ENCODE measurements at places on chromosomes 12 and 14. TPM values are rescaled to one million over a fixed set of nuclear protein-coding genes. Genes with fewer than 3 reads are reported as not detected.

DNA sequence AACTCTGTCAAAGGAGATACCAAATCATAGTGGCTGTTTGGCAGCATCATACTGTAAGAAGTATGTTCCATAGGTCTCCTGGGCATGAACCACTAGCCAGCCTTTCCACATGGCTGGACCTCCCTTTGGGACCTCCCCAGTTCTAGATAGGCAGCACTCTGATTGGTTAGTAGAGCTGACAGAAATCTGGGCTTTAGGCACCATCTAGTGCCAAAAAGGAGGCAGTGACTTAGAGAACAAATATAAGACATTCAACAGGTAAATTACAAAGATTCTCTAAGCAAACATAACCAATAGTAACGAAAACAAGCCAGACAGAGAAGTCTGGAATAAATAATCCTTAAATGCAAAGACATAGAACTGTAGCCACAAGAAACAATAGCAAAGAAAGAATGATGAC, 148.0 kb upstream of the PDE3A start:
- peak; percentile 29 for DNase-seq

DNA sequence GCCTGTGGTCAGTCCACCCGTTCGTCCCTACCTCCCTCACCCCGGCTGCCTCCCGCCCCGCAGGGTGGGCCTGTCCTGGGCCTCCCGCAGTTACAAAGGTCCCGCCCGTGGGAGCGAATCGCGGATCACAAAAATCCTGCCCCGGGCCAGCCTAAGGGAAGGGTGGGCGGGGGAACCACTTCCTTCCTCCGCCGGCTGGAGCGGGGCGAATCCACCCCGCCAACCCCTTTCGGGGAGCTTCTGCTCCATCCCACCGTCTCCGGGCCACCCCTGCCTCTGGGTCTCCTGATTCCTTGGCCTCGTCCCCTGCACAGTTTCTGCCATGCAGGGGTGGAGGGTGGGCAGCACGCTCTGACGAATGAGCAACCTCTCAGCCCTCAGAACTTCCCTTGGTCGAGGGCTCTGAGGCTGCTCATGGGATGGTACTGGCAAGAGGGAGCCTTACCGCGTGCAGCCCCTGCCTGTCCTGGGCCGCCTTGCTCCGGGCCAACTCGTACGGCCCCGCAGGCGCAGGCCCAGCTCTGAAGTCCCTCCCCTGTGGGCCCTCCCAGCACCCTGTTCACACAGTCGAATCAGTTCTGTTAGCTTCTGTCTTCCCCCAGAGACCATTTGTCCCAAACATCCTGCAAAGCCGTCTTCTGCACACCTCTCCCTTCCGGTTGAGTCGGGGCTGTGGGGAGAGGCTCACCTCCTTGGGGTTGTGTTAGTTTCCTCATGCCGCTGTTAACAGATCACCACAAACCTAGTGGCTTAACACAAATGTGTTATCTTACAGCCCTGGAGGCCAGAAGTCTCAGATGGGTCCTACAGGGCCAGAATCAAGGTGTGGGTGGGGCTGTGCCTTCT, 589 bp upstream of the HVCN1 start:
- peak; percentile 23 for DNase-seq

DNA sequence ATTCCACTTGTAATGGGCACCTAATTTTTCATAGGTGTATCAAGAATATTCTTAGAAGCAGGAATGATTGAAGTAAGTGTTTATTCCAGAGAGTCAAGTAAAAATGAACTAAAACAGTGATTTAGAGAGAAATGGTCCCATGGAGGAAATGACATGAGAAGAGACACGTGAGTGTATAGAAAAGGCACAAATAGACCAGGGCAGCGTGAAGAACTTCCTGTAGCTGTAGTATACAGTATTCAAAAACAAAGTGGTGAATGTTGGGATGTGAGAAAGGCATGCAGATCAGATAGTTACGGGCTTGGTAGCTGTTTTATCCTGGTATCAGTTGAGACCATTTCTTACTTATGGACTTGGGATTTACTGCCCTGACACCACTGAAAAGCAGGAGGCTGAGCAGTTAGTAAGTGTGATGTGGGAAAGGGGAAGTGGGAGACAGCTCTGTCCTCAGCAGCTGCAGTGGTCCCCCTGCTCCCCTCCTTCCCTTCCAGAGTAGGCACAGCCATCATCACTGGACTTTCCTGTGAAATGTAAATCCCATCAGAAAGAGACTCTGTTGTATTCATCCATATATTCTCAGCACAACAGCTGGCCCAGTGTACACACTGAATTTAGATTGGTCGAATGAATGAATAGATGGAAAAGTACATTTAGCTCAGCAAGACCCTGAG, 16.8 kb upstream of the TESPA1 start:
- no peak for DNase-seq

DNA sequence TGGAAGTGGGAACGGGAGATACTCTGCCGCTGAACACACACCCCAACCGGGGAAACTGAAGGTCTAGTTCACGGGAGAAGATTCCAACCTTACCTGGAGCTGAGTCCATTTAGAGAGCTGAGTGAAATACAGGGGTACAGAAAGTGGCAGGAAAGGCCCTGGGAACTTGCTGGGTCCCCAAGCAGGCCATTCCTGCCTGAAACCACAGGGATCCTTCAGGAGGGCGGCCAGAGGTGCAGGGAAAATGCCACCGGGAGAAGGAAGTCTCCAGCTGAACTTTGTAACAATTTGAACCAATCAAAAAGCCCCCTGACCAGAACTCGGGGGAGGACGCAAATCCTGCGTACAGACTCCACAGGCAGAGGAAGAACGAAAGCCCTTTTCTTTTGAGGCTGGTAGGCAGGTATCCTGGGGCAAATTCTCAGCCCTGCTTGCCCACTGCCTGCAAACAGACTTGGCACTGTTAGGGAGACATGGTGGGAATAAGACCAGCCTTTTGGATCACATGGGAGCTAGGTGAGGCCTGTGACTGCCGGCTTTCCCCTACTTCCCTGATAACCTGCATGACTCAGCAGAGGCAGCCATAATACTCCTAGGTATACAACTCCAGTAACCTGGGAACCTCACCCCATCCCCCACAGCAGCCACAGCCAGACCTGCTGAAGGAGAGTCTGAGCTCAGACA, 170.9 kb downstream of the SEC23A start:
- no peak for DNase-seq

The NUAK1 gene
- total RNA-seq = 30.1 TPM

- DNase-seq = peak; percentile 41
These were observed 4.5 kb downstream of the DHH start for GRCh38 chr12:49089821-49090773.

- DNase-seq = no peak
These were observed 4.9 kb downstream of the CD9 start for GRCh38 chr12:6205144-6205539.

DNA sequence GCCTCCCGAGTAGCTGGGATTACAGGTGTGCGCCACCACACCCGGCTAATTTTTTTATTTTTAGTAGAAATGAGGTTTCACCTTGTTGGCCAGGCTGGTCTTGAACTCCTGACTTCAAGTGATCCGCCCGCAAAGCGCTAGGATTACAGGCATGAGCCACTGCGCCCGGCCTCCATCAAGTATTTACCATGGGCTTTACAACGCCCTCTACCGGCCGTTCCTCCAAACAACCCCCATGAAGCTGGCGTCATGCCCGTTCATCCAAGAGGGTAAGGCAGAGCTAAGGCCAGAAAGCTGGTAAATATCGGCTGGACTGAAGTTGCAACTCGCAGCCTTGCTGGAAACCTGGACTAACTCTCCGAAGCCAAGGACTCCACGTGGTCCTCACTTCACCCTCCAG, 41.6 kb downstream of the RNF34 start:
- DNase-seq = peak; percentile 42

The USP44 gene
- total RNA-seq = 0.95 TPM

- DNase-seq = no peak
These were observed 43.1 kb downstream of the ZFP36L1 start for GRCh38 chr14:68749487-68750475.

- no peak for DNase-seq
These were observed 410.7 kb downstream of the TMEM117 start for GRCh38 chr12:44246482-44247105.

The ERBB3 gene
- total RNA-seq = 0.63 TPM

GRCh38 chr12:85569261-85569660, 266.9 kb downstream of the RASSF9 start:
- DNase-seq = no peak

The PROX2 gene
- not detected for total RNA-seq

DNA sequence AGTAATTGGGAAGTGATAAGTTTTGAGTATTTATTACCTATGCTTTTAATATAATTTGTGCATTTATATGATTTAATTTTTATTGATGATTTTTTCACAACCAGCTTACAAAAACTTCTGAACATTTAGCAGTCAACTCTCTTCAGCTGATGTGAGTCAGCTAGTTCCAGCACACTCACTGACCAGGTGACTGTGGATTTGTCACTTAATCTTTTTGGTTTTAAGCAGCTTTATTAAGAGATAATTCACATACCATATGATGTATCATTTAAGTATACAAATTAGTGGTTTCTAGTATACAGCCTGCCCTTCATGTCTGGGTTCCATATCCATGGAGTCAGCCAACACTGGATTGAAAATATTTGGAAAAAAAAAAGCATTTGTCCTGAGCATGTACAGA, 103.5 kb downstream of the SYNE2 start:
- no peak for DNase-seq

DNA sequence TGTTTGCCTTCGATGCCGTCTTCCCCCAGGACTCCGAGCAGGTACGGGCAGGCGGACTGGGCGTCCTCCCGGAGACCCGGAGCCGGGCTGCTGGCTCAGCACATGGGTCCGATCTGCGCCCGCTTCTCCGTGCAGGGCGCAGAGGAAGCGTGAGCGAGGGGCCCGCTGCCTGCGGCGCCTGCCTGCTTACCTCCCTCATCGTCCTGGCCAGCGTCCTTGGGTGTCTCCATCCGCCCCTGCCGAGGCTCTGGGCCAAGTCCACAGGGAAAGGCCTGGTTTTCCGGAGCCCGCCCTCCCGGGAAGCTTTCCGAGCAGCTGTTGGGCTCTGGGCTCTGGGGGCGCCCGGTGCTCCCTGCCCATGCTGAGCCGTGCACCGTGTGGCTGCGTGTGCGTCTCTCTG, 33.5 kb downstream of the KIF26A start:
- peak; percentile 57 for DNase-seq

All from Daoy (cell line).